Glutamatergic neuron (in vitro differentiated cells): ENCODE measurements at places on chromosomes 12 and 14. TPM values are rescaled to one million over a fixed set of nuclear protein-coding genes. Genes with fewer than 3 reads are reported as not detected.
A peak's percentile ranks its signal among the peaks of the same experiment; 100 is the strongest.

The OVCH1 gene
- not detected for total RNA-seq

The C12orf50 gene
- 0.25 TPM for total RNA-seq

The KRT78 gene
- not detected for total RNA-seq

The SERPINA1 gene
- not detected for total RNA-seq

The TMEM52B gene
- not detected for total RNA-seq

The TAC3 gene
- total RNA-seq = 0.74 TPM

The GPD1 gene
- total RNA-seq = 0.81 TPM

The SLC38A4 gene
- 0.98 TPM for total RNA-seq

The GPR68 gene
- not detected for total RNA-seq

The ACOT4 gene
- not detected for total RNA-seq

The PRR4 gene
- total RNA-seq = 7.5 TPM

The FANCM gene
- total RNA-seq = 9.6 TPM

The GPR135 gene
- total RNA-seq = 0.91 TPM

The HVCN1 gene
- 0.71 TPM for total RNA-seq

- no peak for DNase-seq
Observed at GRCh38 chr14:61438860-61439765, 117.7 kb downstream of the PRKCH start.

- no peak for DNase-seq
Observed at GRCh38 chr12:67647181-67647798, 1.3 kb upstream of the DYRK2 start.

GRCh38 chr12:50859621-50860310 is 17.0 kb downstream of the TMPRSS12 start:
- DNase-seq = no peak

DNA sequence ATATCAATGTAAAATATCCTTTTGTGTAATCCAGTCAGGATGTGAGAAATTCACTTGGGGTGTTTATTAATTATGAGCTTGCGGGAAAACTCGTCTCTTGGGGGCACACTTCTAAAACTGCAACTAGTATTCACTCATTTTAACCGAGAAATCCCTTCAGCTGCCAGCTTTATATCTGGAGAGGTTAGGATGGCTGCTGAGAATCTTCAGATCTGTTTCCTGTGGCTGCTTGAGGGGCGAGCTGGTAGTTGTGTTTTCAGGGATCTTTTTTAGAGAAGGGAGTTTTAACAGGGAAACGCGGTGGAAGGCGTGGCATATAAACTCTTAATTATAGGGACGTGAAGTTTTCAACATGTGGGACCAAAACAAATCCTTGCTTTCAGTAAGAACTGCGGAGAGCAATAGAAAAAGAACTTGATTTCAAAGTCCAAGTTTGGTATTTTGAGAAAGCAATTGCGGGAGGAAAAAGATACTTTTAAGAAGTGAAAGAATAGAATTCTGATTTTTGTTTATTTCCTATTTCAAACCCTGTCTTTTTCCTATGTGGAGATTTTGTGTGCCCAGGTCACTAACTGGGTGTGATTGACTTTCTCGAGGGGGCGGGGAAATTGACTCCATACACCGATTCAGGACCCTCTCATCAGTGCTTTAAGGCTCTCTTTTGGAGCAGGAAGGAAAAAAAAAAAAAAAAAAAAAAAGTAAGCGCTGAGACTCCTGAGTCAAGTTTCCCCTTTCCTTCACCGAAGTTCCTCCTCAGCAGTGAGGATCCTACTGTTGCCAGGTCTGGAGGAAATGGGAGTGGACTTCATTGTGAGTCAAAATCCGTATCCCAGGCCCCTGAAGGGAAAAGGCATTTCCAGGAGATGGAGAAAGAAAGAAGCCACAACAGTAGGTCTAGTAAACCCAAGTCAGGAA is 1.1 kb downstream of the PPFIBP1 start:
- no peak for DNase-seq

GRCh38 chr14:35362911-35363374 is 41.6 kb downstream of the NFKBIA start:
- no peak for DNase-seq

DNA sequence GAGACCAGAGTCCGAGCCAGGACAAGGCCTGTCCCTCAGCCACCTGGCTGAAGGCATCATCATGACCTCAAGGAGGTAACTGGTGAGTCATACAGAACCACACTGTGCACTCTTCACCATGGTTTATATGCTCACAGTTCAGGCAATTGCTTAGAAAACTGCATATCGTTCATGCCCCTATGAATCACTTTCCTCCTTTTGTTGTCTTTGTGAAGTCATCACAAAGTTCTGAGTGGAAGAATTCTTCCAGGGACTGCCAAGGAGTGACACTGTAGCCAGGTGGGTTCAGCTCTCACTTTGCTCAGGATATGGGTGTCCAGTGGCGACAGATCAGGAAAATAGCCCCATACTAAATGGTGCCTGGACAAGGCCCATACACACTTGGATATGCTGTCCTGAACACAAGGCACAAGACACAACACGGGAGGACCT is 92.5 kb downstream of the DPF3 start:
- no peak for DNase-seq

GRCh38 chr12:18719922-18720510 is 17.8 kb downstream of the PLCZ1 start:
- DNase-seq = no peak

GRCh38 chr14:89349171-89350008 is 67.6 kb downstream of the FOXN3 start:
- peak; percentile 86 for DNase-seq

- no peak for DNase-seq
Observed at GRCh38 chr14:94632305-94632590, 20.1 kb downstream of the SERPINA3 start.

DNA sequence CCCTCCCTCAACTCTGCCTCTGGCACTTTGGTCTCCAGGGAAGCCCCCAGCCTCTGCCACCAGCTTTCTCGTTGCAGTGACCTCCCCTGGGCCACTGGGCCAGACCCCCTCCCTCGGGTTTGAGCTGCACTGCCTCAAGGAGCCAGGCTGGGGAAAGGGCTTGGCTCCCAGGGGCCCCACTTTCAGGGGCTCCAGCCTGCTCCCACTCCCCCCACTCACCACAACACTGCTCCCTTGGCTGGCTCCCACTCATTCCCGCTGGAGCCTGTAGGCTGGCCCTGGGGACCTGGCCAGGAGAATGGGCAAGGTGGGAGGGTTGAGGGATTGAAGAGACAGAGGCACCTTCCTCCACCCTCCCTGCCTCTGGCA is 19.3 kb upstream of the KIF26A start:
- DNase-seq = no peak

- peak; percentile 86 for DNase-seq
Observed at GRCh38 chr12:89098441-89099112, 253.7 kb downstream of the DUSP6 start.

DNA sequence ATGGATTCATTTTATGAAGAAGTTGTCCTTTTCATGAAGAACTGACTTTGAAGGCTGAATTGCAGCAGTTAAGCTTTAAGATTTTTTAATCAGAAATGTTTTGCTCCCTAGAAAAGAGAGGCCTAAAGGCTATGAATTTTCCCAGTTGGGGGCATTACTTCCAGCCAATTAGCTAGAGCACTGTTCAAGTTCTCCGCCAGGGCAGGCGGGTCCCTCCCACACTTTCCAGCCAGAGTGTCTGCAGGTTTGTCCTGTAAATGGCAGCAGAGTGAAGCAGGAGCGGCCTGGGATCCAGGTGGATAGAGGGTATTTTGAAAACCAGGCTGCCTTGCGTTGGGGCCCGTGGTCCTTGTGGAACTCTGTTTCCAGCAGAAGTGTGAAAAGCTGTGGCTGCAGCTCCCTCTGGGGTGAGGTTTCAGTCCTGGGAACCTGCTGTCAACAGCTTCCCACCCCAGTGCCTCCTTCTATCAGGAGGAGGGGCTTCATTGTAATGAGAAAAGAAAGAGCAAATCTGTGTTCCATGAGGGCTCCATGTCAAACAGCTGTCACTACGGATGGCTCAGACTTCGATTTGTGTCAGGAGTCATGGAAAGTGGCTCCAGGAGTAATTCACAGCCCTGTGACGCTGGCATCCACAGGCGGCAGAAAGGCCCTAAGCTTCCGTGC is 210.7 kb upstream of the TMEM132C start:
- DNase-seq = peak; percentile 22

- DNase-seq = no peak
Observed at GRCh38 chr12:74906224-74906623, 303.4 kb downstream of the KCNC2 start.

DNA sequence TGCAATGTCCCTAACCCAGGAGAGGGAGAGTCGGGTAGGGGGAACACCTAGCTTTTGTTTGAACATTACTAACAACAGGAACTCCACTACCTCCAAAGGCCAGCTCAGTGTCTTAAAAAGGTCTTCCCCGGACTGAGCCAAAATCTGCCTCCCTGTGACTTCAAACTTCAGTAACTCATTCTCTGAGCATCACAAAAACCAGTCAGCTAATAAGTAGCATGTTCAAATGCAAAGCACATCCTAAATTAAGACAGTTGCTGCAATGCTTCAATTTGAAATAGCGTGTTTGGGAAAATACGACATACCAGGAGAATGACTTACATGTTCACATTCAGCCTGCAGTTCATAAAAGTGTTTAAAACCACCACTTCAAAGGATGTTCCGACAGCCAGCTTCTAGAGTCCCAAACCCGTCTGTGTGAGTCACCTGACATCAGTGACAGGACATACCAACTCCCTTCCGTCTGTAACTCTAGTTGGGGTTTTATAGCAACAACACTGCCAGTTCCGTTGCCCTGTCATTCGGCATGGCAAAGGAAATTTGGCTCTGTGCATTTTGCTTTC is 13.0 kb downstream of the ZFP36L1 start:
- no peak for DNase-seq

- no peak for DNase-seq
Observed at GRCh38 chr12:121905746-121906145, 12.6 kb upstream of the CFAP251 start.

DNA sequence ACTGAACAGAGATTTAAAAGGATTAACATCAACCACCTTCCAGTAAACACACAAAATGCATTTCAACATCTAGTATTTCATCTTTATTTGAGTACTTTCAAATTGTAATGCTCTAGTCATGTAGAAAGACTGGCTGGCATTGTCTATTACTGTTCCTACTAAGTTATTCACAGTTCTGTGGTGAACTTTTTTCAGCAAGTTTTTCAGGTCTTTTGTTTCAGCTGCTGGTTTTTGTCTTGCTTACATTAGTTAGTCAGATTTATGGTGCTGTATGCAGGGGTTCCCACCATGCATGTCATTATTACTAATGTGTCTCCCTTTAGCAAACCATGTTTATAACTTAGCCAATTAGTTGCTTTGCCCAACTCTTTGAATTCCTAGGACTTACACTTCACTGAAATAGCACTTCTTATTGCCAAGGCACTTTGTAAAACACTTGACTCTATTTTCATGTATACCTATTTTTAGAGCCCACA is 253.4 kb upstream of the KITLG start:
- DNase-seq = no peak

DNA sequence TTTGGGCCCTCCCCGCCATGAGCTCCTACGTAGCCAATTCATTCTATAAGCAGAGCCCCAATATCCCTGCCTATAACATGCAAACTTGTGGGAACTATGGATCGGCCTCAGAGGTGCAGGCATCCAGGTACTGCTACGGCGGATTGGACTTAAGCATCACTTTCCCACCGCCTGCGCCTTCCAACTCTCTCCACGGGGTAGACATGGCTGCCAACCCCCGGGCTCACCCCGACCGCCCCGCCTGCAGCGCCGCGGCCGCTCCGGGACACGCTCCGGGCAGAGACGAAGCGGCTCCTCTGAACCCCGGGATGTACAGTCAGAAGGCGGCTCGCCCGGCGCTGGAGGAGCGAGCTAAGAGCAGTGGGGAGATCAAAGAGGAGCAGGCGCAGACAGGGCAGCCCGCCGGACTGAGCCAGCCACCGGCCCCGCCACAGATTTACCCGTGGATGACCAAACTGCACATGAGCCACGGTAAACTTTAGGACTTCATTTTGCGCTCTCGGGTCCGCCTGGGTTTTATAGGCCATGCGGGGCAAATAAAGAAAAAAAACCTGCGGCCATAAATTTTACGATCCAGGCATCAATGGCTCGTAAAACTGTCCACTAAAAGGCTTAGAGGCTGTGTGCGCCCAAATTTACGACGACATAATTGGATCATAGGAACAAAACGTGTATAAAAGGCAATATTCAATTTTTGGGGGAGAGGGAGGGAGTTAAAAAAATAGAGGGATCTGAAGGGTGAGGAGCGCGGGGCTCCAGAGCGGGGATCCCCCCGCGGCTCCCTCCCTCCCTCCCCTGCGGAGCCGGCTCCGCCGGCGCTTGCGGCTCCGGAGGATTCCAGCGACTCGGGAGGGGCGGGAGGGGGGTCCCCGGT is 493 bp downstream of the HOXC5 start:
- no peak for DNase-seq

GRCh38 chr12:3044141-3044630 is 33.0 kb upstream of the TSPAN9 start:
- no peak for DNase-seq

DNA sequence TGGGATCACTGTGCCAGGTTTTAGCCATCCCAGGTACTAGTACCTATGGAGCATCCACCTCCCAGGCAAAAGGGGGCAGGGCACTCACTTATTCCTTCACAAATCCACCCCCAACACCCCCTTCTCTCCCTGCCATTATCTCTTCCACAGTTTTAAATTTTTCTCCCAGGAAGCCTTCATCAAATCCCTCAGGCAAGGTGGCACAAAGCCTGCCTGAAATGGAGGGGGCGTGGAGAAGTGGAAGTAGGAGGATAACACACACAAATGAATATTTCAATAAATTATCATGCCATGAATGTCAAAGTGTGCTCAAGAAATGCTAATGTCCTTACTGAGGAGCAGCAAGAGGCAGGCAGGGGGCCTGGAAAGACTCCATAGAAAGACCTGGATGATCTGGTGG is 4.7 kb upstream of the CHST11 start:
- no peak for DNase-seq

DNA sequence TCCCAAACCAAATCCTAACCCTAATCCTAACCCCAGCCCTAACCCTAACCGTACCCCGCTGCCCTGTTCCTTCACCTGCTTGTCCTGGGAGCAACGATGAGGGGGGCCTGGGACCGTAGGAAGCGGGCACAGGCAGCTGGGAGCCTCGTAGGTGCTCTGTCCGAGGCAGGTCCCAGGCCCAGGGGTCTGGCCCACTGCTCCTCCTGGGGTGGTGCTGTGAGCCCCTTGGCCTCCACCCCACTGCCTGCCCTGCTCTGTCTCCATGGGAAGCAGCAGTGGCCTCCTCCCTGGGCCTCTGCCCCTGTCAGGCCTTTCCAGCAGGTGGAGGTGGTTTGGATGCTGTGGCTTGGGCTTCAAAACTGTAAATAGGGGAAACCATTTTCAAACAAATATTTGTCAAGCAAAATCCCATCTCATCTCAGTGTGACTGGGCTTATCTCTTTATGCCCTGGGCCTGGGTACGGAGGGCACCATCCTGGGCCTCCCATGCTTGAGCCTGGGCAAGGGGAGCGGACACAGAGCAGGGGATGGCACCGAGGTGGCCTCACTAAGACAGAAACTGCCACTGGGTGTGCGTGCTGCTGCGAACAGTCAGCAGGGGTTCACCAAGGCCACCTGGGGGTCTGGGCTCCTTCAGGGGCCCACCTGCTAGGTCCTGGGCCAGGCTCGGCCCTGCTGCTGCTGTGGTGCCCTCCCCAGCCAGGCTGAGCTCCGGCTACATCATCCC is 3.7 kb upstream of the BEGAIN start:
- DNase-seq = peak; percentile 10

GRCh38 chr12:114439261-114439683 is 33.3 kb upstream of the TBX5 start:
- no peak for DNase-seq
